ENCODE measurements at places on chromosomes 7 and 10.

GRCh38 chr10:63588436-63589167 lies 67.4 kb downstream of the REEP3 start:
- DNase-seq = no peak

- no peak for DNase-seq
These were observed 146.5 kb downstream of the MAPK8 start for GRCh38 chr10:48452879-48453412.

DNA sequence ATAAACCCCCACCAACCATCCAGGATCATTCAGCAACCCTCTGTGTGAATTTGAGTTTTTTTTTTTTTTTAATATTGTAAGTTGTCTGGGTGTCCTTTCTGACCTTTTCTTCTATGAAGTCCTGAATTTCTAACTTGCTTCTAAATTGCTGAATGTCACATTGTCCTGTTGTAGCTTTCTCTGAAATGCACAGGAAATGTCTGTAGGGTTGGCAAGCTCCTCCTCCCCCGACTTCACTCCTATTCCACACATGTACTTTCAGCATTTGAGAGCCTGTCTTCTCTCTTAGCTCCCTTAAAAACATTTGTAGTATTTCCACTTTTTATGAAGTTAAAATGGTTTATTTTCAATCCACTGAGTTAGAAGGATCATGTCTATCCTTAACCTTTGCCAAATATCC lies 3.3 kb upstream of the CNNM2 start:
- no peak for DNase-seq

GRCh38 chr10:90326498-90327267 lies 531.2 kb downstream of the HTR7 start:
- DNase-seq = no peak

GRCh38 chr7:127667759-127668530 lies 16.0 kb downstream of the SND1 start:
- DNase-seq = no peak

GRCh38 chr7:90209776-90210175 lies 1.8 kb upstream of the STEAP2 start:
- DNase-seq = no peak

DNA sequence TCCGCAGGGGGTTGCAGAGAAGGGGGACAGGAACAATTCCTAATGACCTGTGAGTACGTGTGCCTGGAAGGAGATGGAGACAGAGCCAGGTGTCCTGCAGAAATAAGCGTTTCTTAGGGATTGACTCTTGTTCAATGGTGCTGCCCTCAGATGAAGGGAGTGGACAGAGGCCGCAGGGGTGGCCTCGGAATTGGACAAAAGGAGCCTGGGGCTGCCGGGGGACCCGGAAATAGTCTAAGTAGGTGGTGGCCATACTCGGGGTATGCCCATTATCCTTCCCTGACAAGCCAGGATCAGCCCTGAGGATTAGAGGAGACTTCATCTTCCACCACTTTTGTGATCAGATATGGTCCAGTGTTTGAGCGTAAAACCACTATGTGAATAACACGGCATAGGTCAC lies 39.2 kb downstream of the ELFN1 start:
- DNase-seq = no peak

DNA sequence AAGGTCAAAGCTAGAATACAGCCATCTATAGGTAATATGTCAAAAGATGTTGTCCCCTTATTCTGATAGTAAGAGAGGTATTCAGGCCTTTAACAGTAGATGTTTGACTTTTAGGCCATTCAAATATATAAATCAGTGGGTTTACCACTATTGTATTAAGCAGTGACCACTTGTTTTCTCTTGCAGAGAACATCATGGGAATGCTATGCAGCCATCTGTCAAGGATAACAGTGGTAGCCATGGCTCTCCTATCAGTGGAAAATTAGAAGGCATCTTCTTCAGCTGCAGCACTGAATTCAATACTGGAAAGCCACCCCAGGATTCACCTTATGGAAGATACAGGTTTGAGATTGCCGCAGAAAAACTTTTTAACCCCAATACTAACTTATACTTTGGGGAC lies 68.4 kb downstream of the PHYHIPL start:
- no peak for DNase-seq

DNA sequence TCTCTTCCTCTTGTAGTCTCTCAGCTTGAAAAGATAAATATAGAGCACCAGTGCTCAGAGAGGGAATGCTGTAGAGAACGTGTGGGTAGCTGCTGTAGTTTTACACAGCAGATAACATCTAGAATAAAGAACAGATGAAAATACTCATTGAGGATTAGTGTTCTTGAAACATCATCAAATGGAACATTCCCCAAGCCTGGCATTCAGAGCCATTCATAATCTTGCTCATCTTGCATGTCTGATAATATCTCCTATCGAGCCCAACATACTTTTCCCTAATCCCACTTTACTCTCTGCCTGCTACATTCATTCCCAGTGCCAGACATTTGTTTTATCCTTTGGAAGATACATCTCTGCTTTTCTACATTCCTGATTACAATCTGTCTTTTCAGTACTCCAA lies 35.2 kb downstream of the MCU start:
- DNase-seq = no peak

- DNase-seq = no peak
These were observed 266.3 kb upstream of the ZMIZ1 start for GRCh38 chr10:78802431-78802830.

- no peak for DNase-seq
These were observed 20.5 kb upstream of the CRYGN start for GRCh38 chr7:151460474-151460855.

DNA sequence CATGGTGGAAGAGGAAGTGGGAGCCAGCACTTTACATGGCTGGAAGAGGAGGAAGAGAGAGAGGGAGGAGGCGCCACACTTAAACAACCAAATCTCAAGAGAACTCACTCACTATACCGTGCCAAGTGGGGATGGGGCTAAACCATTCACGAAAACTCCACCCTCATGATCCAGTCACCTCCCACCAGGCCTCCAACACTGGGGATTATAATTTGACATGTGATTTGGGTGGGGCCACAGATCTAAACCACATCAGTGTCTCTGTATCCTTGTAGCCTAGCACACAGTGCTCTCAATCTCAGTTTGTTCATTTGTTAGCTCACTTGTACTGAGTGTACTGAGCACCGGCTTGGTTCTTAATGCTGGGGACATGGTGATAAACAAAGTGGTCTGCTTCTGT lies 228.3 kb downstream of the BUB3 start:
- DNase-seq = no peak

DNA sequence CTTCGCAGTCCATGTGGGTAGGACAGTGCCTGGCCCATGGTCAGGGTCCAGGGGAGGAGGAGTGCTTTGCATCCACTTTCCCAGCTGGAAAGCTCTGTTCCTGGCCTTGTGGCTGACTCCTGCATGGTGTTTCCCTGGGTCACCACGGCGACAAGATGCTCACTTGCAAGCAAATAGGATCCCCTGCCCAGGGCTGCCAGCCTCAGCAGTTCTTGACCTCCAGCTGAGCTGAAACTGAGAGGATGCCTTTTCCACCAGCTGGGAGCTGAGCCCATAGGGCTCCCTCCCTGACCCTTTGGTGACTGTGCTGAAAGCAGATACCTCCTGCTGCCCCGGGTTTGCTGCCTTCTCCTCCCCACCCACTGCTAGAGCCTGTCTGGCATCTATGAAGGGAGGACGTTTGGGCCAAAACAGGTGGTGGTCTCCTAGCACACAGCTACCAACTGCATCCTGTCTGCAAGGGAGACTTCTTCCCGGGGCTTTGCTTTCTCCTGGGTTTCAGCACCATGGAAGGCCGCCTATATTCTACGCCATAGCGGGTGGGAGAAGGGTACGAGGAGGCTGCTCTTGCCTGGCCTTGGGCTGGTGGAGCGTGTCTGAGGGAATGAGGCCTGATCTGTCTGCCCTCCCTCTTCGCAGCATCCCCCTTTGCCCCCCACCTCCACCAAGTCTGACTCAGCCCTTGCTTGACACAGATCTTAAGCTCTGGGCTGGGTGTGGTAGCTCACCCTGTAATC lies 34.4 kb downstream of the UBTD1 start:
- DNase-seq = no peak

GRCh38 chr7:99833289-99833877 lies 5.6 kb downstream of the CYP3A43 start:
- DNase-seq = no peak

GRCh38 chr10:4633186-4633585 lies 192.8 kb upstream of the AKR1E2 start:
- no peak for DNase-seq

GRCh38 chr7:88795553-88795952 lies at the start of gene TEX47:
TSS of gene TEX47 (minus strand) at chr7:88795737. CDS start at chr7:88794942, 795 bp downstream.
- no peak for DNase-seq

- DNase-seq = peak; percentile 43
These were observed 2.0 kb downstream of the FBXL15 start for GRCh38 chr10:102422545-102423129.

DNA sequence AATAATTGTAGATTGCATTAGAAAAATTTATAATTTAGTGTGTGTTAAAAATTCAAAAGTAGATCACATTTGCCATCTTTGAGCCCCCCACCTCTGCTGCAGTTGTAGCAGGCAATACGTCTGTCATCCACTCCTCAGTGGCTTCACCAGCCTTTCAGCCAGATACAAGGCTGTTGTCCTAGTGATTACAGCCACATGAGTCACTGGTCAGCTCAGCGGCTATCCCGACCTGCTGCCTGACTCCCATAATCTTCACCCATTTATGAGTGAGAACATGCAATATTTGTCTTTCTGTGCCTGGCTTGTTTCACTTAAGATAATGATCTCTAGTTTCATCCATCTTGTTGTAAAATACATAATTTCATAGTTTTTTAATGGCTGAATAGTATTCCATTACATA lies 9.2 kb downstream of the OR2A5 start:
- DNase-seq = no peak

DNA sequence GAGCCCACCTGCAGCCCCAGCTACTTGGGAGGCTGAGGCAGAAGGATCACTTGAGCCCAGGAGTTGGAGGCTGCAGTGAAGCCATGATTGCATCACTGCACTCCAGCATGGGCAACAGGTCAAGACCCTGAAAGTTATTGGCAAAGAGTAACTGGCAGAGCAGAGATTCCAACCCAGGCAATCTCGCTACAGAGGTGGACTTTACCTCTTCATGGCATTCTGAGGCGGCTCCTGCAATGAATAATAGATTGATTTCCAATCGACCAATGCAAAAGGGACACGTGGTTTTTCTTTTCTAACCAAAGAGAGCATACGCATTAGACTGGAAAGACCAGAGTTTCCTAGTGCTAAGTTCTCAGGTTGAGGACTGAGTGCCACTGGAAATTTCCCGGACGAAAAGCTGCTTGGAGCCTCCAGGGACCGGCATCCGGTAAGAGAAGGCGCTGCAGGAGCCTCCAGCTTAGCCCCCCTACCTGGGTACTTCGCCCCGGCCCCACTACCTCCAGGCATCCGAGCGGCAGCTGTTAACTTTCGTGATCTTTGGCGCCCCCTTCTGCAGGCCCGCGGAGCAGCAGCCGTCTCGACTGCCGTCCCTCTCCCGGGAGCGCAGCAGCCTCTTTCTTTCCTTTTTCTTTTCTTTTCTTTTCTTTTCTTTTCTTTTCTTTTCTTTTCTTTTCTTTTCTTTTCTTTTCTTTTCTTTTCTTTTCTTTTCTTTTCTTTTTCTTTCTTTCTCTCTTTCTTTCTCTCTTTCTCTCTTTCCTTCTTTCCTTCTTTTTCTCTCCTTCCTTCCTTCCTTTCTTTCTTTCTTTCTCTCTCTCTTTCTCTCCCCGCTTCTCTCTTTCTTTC lies 4.1 kb downstream of the MBLAC1 start:
- DNase-seq = peak; percentile 40

DNA sequence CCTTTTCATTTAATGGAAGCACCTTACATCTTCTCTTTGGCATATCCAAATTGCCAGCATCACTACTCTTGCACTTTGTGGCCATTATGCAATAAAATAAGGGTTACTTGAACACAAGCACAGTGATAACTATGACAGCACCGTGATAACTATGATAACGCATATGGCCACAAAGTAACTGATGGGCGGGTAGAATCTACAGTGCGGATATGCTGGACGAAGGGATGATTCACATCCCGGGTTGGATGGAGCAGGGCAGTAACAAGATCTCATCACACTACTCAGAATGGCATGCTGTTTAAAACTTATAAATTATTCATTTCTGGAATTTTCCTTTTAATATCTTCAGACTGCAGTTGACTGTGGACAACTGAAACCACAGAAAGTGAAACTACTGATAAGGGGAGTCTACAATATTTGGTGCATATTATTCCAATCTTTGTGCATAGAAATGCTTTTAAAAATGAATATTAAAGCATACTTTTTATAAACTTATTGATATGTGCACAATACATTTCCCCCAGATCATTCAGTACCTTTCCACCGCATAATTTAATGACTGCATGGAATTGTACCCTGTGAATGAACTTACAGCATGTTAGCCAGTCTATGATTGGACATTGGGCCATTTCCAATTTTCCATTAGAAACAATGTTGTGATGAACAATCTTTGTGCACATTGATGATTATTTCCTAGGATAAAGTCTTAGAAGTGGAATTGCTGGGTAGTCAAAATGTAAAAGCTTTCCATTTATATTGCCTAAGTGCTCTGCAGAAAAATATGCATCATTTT lies 136.4 kb downstream of the WNT2 start:
- no peak for DNase-seq

GRCh38 chr10:12382157-12382548 lies 32.8 kb downstream of the CAMK1D start:
- DNase-seq = no peak

GRCh38 chr7:151306860-151307259 lies 34.8 kb upstream of the NUB1 start:
- no peak for DNase-seq

DNA sequence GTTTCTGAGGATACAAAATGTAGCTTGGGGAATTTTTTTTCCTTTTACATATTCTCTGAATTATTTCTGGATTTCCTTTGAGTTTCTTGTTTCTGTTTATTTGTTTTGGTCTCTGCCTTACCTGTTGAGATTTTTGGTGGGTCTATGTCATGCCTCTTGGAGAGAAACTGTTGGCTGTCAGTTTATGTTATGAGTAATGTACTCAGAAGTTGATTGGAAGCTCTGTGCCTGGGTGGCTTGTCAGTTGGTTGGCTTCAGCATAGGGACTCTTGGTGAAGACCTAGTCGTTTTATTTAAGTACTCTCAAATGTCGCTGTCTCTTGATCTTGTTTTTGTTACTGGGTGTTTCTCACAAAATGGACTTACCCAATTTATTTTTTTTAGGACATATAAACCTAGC lies 132.4 kb downstream of the CDK14 start:
- DNase-seq = no peak

DNA sequence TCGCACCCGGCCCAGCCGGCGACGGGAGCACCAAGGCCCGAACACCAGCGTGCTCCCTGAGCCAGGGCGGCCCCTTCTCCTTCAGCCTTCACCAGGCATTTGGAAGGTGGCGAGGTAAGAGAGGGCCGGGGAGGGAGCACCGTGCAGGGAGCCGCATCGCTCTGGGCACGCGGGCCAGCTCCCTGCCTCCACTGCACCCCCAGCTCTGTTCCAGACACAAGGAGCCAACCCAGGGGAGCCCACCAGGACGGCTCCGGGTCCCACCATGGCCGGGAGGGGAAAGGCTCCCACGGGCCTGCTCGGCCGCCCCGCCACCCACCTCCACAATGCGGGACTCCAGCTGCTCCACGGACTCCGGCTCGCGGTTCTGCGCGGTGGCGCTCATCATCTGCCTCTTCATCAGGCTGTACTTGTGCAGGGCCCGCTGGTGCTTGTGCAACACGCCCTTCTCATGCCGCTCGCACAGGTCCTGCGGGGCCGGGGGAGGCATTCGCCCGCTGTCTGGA lies 15.1 kb downstream of the NUDT1 start:
- no peak for DNase-seq

- DNase-seq = no peak
These were observed 1.1 kb downstream of the EPHB6 start for GRCh38 chr7:142855756-142856564.

GRCh38 chr10:9877978-9878377 lies 1139.7 kb upstream of the CELF2 start:
- no peak for DNase-seq
